ENCODE measurements at places on chromosomes 4 and X. TPM values are rescaled to one million over a fixed set of nuclear protein-coding genes. Genes with fewer than 3 reads are reported as not detected.

GRCh38 chrX:137427816-137428215 is 138.1 kb upstream of the ZIC3 start:
- DNase-seq: no peak

POF1B gene
- 0.35 TPM for total RNA-seq

TMEM164 gene
- 24.1 TPM for total RNA-seq

- no peak for DNase-seq
Measured at GRCh38 chr4:115042496-115042895, 70.9 kb downstream of the NDST4 start.

DNA sequence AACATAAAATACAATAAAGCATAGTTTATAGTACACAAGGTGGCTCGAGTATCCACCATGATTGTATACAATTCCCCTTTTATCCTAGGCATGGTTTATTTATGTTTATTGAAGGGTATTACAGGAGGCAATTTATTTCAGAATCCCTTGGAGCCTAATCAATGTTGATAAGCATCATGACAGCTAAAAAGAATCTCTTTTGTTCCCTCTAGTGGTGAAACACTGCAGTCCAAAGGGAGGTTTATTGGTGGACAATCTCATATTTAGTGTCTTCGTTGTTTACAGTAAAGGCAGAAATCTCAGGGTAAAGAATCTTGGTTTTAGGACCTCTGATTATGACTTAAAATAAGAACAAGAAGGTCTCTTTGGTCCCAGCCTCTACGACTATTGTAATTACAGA is 1712.5 kb downstream of the C4orf33 start:
- no peak for DNase-seq

DNA sequence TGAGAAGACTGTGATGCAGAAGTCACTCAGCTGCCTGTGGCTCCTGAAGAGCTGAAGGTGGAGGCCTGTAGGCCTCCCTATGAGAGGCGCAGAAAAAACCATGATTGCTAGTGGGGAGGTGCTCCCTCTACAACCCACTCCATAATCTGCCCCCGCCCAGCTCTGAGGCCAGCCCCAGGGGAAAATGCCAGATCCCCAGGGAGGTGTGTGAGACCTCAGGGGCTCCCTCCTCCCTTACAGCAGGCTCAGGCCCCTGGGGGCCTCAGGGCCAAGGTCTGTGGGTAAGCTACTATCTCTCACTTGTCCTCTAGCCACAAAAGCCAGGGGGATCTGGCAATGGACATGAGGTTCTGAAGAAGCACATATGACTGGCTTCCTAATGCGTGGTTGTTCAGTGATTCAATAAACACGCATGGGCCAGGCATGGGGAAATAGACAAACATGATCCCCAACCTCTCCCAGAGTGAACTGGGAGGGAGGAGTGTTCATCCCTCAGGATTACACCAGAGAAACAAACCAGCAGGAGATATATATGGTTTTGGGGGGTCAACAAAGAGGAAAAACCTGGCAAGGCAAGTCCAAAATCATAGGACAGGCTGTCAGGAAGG is 51.0 kb upstream of the MTM1 start:
- DNase-seq: no peak

GRCh38 chr4:27836523-27836922 is 975.9 kb downstream of the STIM2 start:
- DNase-seq: no peak

DNA sequence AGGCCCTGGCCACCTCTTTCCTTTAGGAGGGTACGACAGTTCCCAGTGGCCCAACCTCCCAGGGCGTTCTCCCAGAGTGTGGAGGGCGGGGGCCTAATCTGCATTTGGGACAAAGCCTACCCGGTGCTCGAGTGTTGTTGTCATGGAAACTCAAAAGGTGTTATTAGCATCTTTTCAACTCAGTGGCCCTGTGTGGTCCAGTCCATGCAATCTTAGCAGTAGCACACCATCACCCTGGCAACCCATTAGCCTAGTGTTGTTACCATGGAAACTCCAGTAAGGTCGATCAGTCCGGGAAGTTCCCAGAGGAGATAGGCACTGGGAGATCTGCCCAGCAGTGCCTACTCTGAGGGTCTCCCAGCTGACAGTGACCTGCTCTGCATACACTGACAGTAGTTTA is 20.2 kb downstream of the APLN start:
- no peak for DNase-seq

DNA sequence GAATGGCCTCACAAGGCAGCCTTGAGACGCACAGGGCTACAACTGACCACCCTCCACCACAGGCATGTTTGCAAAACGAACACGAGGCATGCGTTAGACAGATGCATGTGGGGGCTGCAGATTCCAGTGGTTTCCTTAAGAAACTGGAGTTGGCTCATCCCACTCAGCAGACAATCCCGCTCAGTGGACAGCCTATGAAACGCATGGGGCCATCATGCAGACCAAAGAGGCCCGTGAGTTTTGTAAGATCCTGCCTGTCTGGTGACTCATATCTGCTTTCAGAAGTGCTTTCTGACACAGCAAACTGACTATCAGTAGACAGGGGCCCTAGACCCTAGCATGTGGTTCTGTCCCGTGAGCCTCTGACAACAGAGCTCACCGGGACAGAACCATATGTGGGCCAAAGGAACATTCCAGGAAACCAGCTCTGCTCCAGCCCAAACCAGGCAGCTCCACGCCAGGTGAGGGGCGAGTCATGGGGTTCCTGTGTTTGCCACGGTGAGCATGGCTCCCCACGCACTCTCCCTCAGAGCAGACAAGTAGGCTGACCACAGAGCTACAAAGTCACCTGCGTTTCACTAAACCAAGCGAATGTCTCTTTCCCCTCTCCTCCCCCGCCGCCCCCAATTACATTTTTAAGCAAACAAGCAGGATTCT is 74.4 kb downstream of the MTMR1 start:
- no peak for DNase-seq

- DNase-seq: no peak
Measured at GRCh38 chr4:161132715-161133425, 1030.9 kb downstream of the FSTL5 start.

DNA sequence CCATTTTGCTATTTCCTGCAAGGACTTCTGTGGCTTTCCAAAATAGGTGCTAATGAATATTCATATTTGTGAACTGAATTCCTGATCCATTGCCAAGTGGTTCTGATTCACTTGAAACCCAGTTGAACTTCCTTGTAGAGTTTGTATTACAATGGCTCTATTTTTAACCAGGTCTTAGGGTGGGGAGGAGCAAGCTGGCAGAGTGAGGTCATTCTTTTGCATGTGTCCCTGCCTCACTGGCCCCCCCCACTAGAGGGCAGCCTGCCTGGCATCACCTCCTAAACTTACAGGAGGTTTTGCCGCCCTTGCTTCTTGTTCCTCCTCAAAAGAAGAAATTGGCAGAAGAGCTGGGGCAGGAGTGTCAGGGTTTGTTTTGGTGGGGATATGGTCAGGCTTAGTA is 10.5 kb downstream of the PTTG2 start:
- DNase-seq: peak; percentile 57

DNA sequence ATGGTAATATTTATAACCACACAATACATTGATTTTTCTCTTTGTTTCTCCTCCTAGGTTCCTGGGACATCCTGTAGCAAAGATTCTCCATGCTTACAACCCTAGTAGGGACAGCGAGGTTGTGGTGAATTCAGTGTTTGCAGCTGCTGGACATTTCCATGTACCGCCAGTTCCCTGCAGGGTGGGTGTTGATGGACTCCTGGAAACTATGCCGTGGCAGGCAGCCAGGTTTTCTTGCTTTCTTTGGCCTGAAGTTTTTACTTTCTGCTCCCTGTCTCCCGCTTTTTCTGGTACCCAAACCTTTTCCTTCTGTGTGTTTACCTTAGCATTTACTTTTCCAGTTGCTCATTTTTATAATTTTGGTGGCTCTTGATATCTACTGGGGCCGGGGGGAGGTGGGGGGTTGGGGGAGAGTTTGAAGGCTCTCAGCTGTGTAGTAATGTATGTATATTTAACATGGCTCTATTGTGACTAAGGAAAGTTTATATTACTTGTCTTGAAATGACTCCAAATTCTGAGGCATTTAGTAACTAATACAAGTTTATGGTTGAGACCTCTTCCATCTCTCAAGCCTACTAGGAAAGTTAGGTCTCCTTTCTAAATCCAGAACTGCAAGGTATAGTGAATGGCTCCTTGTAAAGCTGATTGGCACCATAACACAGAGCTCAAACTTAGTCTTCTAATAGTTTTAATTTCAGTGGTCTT is 89.7 kb downstream of the TMEM131L start:
- no peak for DNase-seq

- DNase-seq: no peak
Measured at GRCh38 chrX:13340182-13340791, 20.4 kb upstream of the ATXN3L start.

GYG2 gene
- not detected for total RNA-seq

EDNRA gene
- total RNA-seq: not detected

DNA sequence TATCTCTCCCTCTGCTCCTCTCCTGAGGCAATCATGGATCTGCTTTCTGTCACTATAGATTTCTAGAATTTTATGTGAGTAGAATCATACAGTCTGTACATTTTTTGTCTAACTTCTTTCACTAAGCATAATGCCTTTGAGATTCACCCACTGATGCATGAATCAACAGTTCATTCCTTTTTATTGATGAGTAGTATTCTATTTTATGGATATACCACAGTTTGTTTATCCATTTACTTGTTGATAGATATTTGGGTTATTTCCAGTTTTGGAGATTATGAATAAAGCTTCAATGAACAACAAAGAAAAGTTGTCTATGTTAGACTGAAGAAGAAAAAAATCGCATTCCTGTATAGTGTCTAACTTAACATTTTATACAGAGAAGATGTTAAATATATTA is 30.5 kb downstream of the PHKA1 start:
- no peak for DNase-seq

- no peak for DNase-seq
Measured at GRCh38 chr4:156248917-156249316, 295.3 kb upstream of the CTSO start.

DNA sequence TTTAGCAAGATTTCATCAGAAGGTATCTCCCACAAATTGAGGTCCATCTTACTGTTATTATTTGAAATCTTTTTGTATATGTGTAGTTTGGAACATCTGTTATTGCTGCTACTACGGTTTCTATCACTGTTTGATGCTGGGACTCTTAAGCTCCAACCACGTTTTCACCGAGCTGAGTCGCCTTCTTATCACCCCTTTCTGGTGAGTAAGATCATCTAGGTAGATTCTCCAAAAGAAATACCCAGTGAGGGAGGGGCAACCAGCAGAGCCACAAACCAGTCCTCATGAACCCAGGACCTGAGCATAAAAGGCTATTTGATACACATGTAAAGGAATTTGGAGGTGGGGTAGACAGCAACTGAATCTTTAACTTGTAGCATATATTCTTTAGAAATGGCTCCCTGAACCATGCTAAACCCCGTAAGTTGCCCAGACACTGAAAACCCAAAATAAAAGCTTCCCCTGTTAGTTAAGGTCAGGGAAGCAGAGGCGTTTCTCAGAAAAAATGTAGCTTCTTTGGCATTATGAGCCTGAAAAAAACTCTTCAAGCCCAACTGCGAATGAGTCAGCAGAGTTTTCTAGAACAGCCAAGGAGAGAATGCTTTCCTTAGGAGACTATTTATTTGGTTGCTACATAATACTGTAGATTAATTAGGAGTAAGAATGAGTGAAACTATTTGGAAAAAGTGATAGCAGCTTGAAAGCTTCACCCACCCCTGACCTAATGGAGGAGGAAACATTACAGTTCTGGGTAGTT is 53.8 kb upstream of the ATXN3L start:
- no peak for DNase-seq

ARMCX6 gene
- 41.2 TPM for total RNA-seq

GRCh38 chrX:123336666-123337065 is 152.6 kb downstream of the GRIA3 start:
- DNase-seq: no peak

GRCh38 chr4:153791746-153792617 is 3.1 kb upstream of the SFRP2 start:
- no peak for DNase-seq

- DNase-seq: no peak
Measured at GRCh38 chrX:47501226-47502074, 18.4 kb upstream of the ZNF41 start.

KIF4A gene
- total RNA-seq: 34.0 TPM

XPNPEP2 gene
- 2.1 TPM for total RNA-seq

DNA sequence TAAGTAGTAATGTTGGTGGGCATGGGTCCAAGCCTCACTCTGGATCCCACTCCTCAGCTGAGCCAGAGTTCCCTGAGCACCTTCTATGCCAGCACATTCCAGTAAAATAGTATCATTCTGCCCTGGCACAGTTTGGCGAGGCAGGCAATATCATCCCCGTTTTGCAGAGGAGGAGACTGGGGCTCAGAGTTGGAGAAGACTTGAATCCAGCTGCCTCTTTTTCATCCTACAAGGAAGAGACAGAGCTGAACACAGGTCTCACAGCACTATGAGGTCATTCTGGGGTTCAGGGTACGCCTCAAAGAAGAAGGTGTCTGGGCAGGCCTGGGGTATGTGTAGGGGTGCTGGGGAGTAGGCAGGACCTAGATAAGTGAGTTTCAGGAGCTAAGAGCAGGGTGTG is 103.9 kb upstream of the STX18 start:
- DNase-seq: no peak

MPP1 gene
- 29.8 TPM for total RNA-seq

DNA sequence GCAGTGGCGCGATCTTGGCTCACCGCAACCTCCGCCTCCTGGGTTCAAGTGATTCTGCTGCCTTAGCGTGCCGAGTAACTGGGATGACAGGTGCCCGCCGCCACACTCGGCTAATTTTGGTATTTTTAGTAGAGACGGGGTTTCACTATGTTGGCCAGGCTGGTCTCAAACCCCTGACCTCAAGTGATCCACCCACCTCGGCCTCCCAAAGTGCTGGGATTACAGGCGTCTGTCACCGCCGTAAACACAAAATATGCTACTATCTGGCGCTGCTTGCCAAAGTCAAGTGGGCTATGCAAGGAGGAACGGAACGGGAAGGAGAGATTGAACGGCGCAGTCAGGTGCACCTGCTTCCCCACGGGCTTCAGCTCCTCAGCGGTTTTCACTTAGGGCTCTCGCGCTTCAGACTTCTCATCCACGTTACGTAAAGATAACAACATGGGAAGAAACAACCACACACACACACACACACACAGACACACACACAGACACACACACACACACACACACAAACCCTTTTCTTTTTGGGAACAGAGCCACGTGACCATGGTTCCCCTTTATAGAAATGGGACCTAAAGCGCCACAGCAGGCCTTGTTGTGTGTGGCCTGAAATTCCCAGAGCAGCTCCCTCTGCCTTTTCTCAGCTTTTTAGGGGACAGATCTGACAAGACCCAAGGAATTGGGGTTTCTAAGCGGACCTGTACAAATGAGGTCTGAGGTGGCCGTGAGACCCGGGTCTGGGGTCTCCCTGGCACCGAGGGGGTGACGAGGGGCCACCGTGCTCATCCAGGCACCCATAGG is 1.5 kb downstream of the P2RY8 start:
- DNase-seq: peak; percentile 75

PF4V1 gene
- total RNA-seq: not detected

TCP11X2 gene
- not detected for total RNA-seq

CA5B gene
- 26.1 TPM for total RNA-seq

DNA sequence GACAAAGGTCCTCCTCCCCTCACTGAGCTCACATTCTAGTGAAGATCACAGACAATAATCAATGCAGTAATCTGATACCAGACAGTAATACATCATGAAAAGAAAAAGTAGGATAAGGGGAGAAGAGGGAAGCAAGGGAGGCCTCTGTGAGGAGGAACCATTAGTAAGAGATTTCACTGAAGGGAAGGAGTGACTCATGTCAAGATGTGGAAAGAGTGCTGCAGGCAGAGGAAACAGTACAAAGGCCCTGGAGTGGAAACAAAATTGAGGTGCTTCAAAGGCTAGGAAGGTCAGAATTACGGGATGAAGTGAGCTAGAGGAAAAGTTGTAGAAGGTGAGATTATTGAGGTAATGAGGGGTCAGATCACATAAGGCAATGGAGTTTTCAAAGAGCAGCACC is 38.1 kb downstream of the LAMTOR3 start:
- DNase-seq: peak; percentile 40

KLHL5 gene
- 36.6 TPM for total RNA-seq

ERAS gene
- total RNA-seq: not detected

Measured in activated CD4-positive, alpha-beta memory T cell treated with anti-CD3 and anti-CD28 coated beads, Interleukin-2, amount 10 ng/mL, durations not matched to agents 7 days and 5 days (primary cell).